ENCODE measurements at places on chromosomes 1 and 21. TPM values are rescaled to one million over a fixed set of nuclear protein-coding genes. Genes with fewer than 3 reads are reported as not detected.

Gene PCNX2
- 37.7 TPM for total RNA-seq

Gene RUNX3
- total RNA-seq, result not detected

Gene SCNM1
- total RNA-seq, result 27.5 TPM

Gene ANGPTL7
- total RNA-seq, result 1.7 TPM

Gene HTR6
- total RNA-seq, result under 0.01 TPM

Gene DOCK7
- 154 TPM for total RNA-seq

Gene DNAJC28
- total RNA-seq, result 1.3 TPM

Gene S100A8
- total RNA-seq, result not detected

Gene LCA5L
- 0.66 TPM for total RNA-seq

Gene NTMT2
- total RNA-seq, result not detected

Gene CFAP141
- total RNA-seq, result not detected

Gene PROX1
- total RNA-seq, result under 0.01 TPM

Gene SPSB1
- 57.1 TPM for total RNA-seq

Gene CYP4A22
- total RNA-seq, result not detected

Gene FGR
- total RNA-seq, result 0.17 TPM

Gene CACHD1
- total RNA-seq, result 4.5 TPM

Gene APOBEC4
- total RNA-seq, result not detected

Gene PERM1
- total RNA-seq, result under 0.01 TPM

Gene GNG4
- total RNA-seq, result not detected

Gene KCNE2
- not detected for total RNA-seq

Gene FRRS1
- total RNA-seq, result 45.3 TPM

Gene NMNAT2
- under 0.01 TPM for total RNA-seq

Gene PODN
- total RNA-seq, result 87.5 TPM

Gene TRIM46
- 6.0 TPM for total RNA-seq

Gene FCRL1
- not detected for total RNA-seq

Gene SAMD11
- 11.1 TPM for total RNA-seq

Gene OR2AK2
- total RNA-seq, result not detected

Gene MYBPH
- 2.2 TPM for total RNA-seq

Gene TGFB2
- total RNA-seq, result 9.9 TPM

Gene CNKSR1
- 0.17 TPM for total RNA-seq

All from smooth muscle cell of trachea (primary cell).